ENCODE measurements at places on chromosomes 12 and 14. TPM values are rescaled to one million over a fixed set of nuclear protein-coding genes. Genes with fewer than 3 reads are reported as not detected.

Gene TTC8
- 20.9 TPM for total RNA-seq

Gene JPH4
- 2.4 TPM for total RNA-seq

Gene HELB
- total RNA-seq = 12.4 TPM

Gene ALX1
- 4.2 TPM for total RNA-seq

Gene TMPO
- total RNA-seq = 59.7 TPM

Gene OAS2
- 2.0 TPM for total RNA-seq

Gene KRT72
- total RNA-seq = 0.51 TPM

Gene EEF1AKMT3
- 13.3 TPM for total RNA-seq

Gene GNG2
- total RNA-seq = 62.1 TPM

Gene GOLGA3
- total RNA-seq = 66.0 TPM

Gene PLCZ1
- not detected for total RNA-seq

Gene LRCOL1
- total RNA-seq = 0.79 TPM

Gene CCDC38
- 0.49 TPM for total RNA-seq

Gene B4GALNT3
- 29.2 TPM for total RNA-seq

Gene PPFIA2
- 5.4 TPM for total RNA-seq

Gene KCNA5
- total RNA-seq = not detected

Gene PIWIL1
- total RNA-seq = not detected

Gene VDR
- total RNA-seq = 0.26 TPM

Gene RILPL1
- 32.3 TPM for total RNA-seq

Gene IQSEC3
- 0.26 TPM for total RNA-seq

Gene OTOGL
- total RNA-seq = 0.88 TPM

Gene NGB
- not detected for total RNA-seq

Gene MYO1H
- not detected for total RNA-seq

Gene PCED1B
- total RNA-seq = 9.5 TPM

Gene ATXN7L3B
- 14.7 TPM for total RNA-seq

Gene METAP2
- 67.3 TPM for total RNA-seq

Gene CCDC196
- not detected for total RNA-seq

Gene SPTB
- total RNA-seq = 1.0 TPM

Gene KCNC2
- total RNA-seq = not detected

Measured in uterus (tissue), 4 donors.